Chondrocyte (in vitro differentiated cells): ENCODE measurements at places on chromosomes 11 and 22. TPM values are rescaled to one million over a fixed set of nuclear protein-coding genes. Genes with fewer than 3 reads are reported as not detected.
A peak's percentile ranks its signal among the peaks of the same experiment; 100 is the strongest.

GRCh38 chr11:19430754-19431398 lies 190.1 kb upstream of the E2F8 start:
- H3K36me3 ChIP-seq: peaks cover 1% of the 10 kb centered on the region
- H3K4me3 ChIP-seq: no peak overlapping the region
- no peak overlapping the region for H3K27ac ChIP-seq
- H3K27me3 ChIP-seq: peaks cover 24% of the 10 kb centered on the region

DNA sequence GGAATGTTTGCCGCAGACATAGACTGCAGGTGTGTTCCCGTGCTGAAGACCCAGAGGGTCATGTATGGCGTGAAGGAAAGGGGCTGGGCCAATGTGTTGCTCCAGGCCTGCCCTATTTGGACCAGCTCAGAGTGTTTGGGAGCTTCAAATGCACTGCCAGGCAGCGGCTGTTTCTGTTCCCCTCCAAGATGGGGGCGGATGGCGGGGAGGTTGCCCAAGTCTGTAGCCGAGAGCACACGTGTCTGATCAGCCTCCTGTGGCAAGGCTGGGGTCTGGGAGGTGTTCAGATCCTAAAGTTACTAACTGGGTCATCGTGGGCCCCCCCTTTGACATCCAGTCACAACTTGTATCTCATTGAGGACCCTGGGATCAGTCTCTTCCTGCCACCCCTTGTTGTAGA lies 45.5 kb downstream of the CACNA1I start:
- H3K4me1 ChIP-seq: no peaks in the 10 kb centered on the region
- H3K36me3 ChIP-seq: peaks cover 4% of the 10 kb centered on the region
- H3K27ac ChIP-seq: no peak overlapping the region
- DNase-seq: no peak
- no peak overlapping the region for H3K4me3 ChIP-seq

DNA sequence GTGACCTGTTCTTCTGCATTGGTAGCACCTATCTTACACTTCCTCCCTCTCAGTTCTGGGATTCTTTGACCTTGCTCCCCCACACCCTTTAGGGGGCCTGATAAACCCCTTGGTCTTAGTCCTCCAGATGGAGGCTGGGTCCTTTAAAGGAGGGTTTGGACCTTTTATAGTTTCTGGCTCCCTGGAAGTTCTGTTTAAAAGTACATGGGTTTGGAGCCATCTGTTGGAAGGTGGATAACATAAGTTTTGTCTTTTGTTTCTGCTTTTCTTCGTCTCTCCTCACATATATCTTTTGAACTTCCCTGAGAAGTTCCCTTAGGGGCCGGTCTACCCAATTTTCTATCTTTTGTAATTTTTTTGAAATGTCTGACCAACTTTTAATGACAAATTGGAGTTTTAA lies 17.9 kb upstream of the HYLS1 start:
- H3K4me1 ChIP-seq: peaks cover 3% of the 10 kb centered on the region
- no peak overlapping the region for H3K27ac ChIP-seq
- H3K4me3 ChIP-seq: no peak overlapping the region
- H3K27me3 ChIP-seq: peaks cover 14% of the 10 kb centered on the region

GRCh38 chr11:65254724-65255123 lies 7.0 kb upstream of the POLA2 start:
- no peaks in the 10 kb centered on the region for H3K36me3 ChIP-seq
- H3K4me3 ChIP-seq: no peak overlapping the region
- DNase-seq: no peak
- H3K4me1 ChIP-seq: no peaks in the 10 kb centered on the region
- peaks cover 3% of the 10 kb centered on the region for H3K27me3 ChIP-seq
- no peak overlapping the region for H3K27ac ChIP-seq

DNA sequence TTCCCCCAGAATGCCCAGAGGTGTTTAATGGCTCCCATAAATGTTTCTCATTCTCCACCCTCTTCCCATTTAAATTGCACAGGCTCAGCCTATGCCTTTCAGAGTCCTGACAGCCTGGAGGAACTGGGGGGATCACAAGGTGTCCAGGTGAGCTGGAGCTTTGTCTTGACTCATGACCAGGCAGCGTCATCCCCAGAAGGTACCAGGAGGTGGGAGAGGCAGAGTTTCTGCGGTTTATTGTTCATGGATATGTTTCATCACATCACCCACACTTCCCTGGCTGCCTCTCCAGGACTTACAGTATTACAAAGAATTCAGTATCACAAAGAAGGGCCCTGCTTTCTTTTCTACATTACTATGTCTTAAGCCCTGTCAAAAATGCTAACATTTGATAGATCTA lies 103.2 kb upstream of the GALNT18 start:
- no peak overlapping the region for H3K4me3 ChIP-seq
- peaks cover 6% of the 10 kb centered on the region for H3K36me3 ChIP-seq
- peaks cover 15% of the 10 kb centered on the region for H3K27me3 ChIP-seq
- no peak for DNase-seq
- no peak overlapping the region for H3K27ac ChIP-seq

- no peaks in the 10 kb centered on the region for H3K4me1 ChIP-seq
- H3K27ac ChIP-seq: no peak overlapping the region
- no peaks in the 10 kb centered on the region for H3K36me3 ChIP-seq
- no peak for DNase-seq
- H3K4me3 ChIP-seq: no peak overlapping the region
- H3K27me3 ChIP-seq: peaks cover 32% of the 10 kb centered on the region
Observed at GRCh38 chr11:133506551-133507094, 25.7 kb downstream of the OPCML start.

- H3K4me3 ChIP-seq: no peak overlapping the region
- DNase-seq: no peak
- H3K36me3 ChIP-seq: peaks cover 9% of the 10 kb centered on the region
- peaks cover 14% of the 10 kb centered on the region for H3K4me1 ChIP-seq
Observed at GRCh38 chr11:134248910-134249480, 4.2 kb downstream of the THYN1 start.

- H3K4me1 ChIP-seq: peaks cover 41% of the 10 kb centered on the region
- peaks cover 11% of the 10 kb centered on the region for H3K36me3 ChIP-seq
- H3K27me3 ChIP-seq: no peaks in the 10 kb centered on the region
- H3K27ac ChIP-seq: no peak overlapping the region
- DNase-seq: no peak
- no peak overlapping the region for H3K4me3 ChIP-seq
Observed at GRCh38 chr22:40517631-40518030, 118.9 kb downstream of the MRTFA start.

- DNase-seq: no peak
- H3K27me3 ChIP-seq: no peaks in the 10 kb centered on the region
- H3K27ac ChIP-seq: no peak overlapping the region
- H3K4me1 ChIP-seq: peaks cover 3% of the 10 kb centered on the region
Observed at GRCh38 chr22:26789951-26790350, 132.6 kb downstream of the MIAT start.

- H3K4me1 ChIP-seq: peaks cover 87% of the 10 kb centered on the region
- no peaks in the 10 kb centered on the region for H3K27me3 ChIP-seq
- H3K4me3 ChIP-seq: no peak overlapping the region
- peaks cover 3% of the 10 kb centered on the region for H3K36me3 ChIP-seq
- no peak for DNase-seq
- H3K27ac ChIP-seq: no peak overlapping the region
Observed at GRCh38 chr11:76048763-76049162, 157.5 kb downstream of the WNT11 start.

DNA sequence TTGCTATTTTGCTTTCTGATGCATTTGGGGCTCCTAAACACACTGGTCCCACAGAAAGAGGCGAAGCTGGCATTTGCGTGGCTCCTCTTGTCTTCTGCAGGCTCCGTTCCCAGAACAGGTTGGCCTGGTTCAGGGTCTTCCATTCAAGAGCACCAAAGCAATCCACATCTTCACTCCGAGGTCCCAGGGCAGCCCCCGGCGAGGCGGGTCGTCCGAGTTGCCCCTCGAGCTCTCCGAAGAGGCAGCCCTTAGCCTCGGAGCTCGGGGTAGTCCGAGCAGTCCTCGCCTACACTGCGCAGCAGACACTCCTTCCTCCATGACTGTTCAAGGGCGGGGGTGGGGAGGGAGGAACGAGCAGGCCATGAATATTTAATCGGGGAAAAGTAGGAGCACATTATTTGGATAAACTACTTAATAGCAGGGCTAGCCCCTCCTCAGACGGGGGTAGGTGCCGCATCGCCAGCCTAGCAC lies 321.3 kb downstream of the BLID start:
- H3K4me1 ChIP-seq: peaks cover 8% of the 10 kb centered on the region
- H3K36me3 ChIP-seq: no peaks in the 10 kb centered on the region
- no peak overlapping the region for H3K27ac ChIP-seq
- H3K27me3 ChIP-seq: no peaks in the 10 kb centered on the region
- no peak overlapping the region for H3K4me3 ChIP-seq

GRCh38 chr22:50030297-50031188 lies 18.0 kb upstream of the IL17REL start:
- peaks cover 6% of the 10 kb centered on the region for H3K4me1 ChIP-seq
- H3K27ac ChIP-seq: no peak overlapping the region
- H3K27me3 ChIP-seq: peaks cover 2% of the 10 kb centered on the region
- peak; percentile 92 for DNase-seq

DNA sequence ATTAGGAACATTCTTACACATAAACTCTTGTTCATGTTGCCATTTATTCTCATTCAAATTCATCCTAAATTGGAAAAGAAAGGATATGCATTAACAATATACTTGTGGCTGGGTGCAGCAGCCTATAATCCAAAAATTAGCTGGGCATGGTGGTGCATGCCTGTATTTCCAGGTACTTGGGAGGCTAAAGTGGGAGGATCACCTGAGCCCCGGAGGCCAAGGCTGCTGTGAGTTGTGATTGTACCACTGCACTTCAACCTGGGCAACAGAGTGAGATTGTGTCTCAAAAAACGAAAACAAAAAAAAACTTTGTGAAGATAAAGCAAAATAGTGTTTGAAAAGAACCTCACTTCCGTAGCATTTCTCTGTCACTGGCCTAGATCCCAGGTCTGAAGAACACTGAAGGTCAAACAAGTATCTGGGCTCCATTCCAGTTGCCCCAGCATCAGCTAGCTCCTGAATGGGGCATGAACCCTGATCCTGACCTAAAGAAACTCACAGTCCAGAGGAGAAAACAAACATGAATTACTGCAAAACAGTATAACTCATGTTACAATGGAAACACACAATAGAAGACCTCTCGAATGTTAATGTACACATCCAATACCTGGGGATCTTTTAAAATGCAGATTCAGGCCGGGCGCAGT lies 32.2 kb downstream of the TUG1 start:
- peaks cover 3% of the 10 kb centered on the region for H3K36me3 ChIP-seq
- H3K27me3 ChIP-seq: peaks cover 2% of the 10 kb centered on the region
- DNase-seq: no peak

DNA sequence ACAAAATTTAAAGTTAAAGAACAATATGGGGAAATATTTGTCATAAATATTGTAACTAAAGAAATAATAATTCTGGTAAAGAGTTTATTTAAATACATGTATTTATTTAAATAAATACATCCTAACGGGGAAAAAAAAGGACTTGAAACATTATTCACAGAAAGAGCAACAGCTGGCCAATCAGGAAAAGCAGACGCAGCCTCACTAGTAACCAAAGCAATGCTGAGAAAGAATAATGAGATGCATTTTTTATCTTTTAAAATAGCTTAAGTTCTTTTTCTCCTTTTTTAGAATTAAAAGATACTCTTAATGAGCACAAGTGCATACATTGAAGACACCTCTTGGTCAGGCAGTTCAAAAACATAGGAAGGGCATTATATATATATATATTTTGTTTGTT lies 2.6 kb upstream of the LTO1 start:
- peaks cover 20% of the 10 kb centered on the region for H3K4me1 ChIP-seq
- H3K27ac ChIP-seq: no peak overlapping the region
- H3K27me3 ChIP-seq: no peaks in the 10 kb centered on the region
- H3K4me3 ChIP-seq: no peak overlapping the region
- no peak for DNase-seq

DNA sequence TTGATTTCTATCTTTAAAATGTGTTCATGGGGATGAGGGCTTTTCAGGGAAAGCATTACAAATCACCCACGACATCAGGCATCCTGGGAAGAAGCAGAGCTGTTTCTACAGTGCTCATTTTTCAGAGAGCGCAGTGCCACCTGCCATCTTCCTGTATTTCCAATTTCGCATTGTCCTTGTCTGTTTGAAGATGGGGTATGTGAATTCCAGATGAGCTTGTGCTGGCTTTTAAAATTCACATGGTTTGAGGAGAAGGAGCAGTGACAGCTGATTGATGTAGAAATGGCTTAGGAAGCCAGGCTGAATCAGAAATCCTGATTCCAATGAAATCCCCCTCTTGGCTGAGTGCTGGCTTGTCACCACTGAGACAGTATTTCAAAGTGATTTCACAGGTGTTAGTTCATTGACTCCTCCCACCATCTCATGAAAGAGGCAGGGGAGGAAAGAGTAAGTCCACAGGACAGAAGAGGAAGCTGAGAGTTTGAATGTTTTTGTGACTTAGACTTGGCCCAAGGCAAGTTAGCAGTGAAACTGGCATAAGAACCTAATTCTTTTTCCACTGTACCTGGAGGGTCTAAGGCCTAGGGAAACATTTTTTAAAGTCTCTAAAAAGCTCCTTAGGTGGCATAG lies 344.6 kb upstream of the C11orf87 start:
- H3K27ac ChIP-seq: no peak overlapping the region
- no peaks in the 10 kb centered on the region for H3K4me1 ChIP-seq
- no peaks in the 10 kb centered on the region for H3K36me3 ChIP-seq

DNA sequence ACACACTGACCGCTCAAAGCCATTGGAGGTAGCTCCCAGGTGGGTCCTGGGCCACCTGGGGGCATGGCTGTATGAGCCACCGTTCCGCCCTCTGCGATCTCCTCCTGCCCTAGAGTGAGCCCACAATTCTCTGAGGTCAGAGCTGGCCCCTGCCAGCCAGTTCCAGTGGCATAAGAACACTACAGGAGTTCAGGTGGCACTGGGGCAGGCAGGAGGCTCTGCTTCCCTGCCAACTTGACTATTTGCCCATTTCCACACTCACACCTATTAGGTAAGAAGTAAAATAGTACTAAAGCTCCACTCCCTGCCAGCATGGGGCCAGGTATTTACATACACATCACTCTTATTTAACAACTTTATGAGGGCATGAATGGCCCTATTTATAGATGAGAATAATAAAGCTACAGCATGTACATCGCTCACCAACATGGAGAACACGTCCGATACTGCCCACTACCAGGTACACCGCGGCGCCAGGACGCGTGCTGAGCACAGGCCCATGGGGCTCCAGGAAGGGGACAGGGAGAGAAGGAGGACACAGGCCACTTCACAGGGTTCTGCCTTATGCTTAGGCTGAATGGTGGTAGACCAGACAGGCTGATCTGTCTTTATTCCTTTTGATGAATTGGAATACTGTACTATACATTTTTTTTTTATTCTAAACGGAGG lies 26.2 kb downstream of the PISD start:
- H3K27ac ChIP-seq: no peak overlapping the region
- DNase-seq: no peak
- peaks cover 27% of the 10 kb centered on the region for H3K4me1 ChIP-seq
- no peak overlapping the region for H3K4me3 ChIP-seq
- H3K27me3 ChIP-seq: no peaks in the 10 kb centered on the region

- H3K4me1 ChIP-seq: peaks cover 2% of the 10 kb centered on the region
- no peak for DNase-seq
- peaks cover 11% of the 10 kb centered on the region for H3K36me3 ChIP-seq
- no peaks in the 10 kb centered on the region for H3K27me3 ChIP-seq
Observed at GRCh38 chr22:29987137-29987536, 93.1 kb upstream of the HORMAD2 start.

GRCh38 chr22:41106122-41106968 lies 14.0 kb downstream of the EP300 start:
- peaks cover 2% of the 10 kb centered on the region for H3K36me3 ChIP-seq
- no peak for DNase-seq
- no peaks in the 10 kb centered on the region for H3K27me3 ChIP-seq
- H3K4me1 ChIP-seq: peaks cover 24% of the 10 kb centered on the region
- H3K27ac ChIP-seq: peak overlapping the region; percentile 76

Gene LIMK2
- 54.4 to 91.0 TPM (median 58.6 TPM) in 3 replicates for total RNA-seq

Gene SLCO2B1
- total RNA-seq: 6.0 to 19.5 TPM (median 19.2 TPM) in 3 replicates

Gene PLAAT3
- total RNA-seq: 9.3 to 22.0 TPM (median 21.2 TPM) in 3 replicates

Gene ZDHHC8
- total RNA-seq: 94.2 to 100 TPM (median 95.2 TPM) in 3 replicates

Gene SEPTIN3
- total RNA-seq: 0.87 to 0.92 TPM (median 0.92 TPM) in 3 replicates

Gene BBOX1
- total RNA-seq: 0.51 to 4.2 TPM (median 0.90 TPM) in 3 replicates

Gene CRYBB3
- not detected in 3 replicates for total RNA-seq

Gene BAIAP2L2
- 0.21 to 0.42 TPM in 2 of 3 replicates, not detected in the other for total RNA-seq

Gene CALCA
- not detected in 3 replicates for total RNA-seq

Gene GAB2
- 10.9 to 12.3 TPM (median 12.2 TPM) in 3 replicates for total RNA-seq

Gene CRYBA4
- total RNA-seq: not detected in 3 replicates
